Esophagus squamous epithelium (tissue), 5 donors: ENCODE measurements at places on chromosomes 5 and 9.

- DNase-seq = no peak
Measured at GRCh38 chr9:121633736-121634135, 17.7 kb upstream of the DAB2IP start.

DNA sequence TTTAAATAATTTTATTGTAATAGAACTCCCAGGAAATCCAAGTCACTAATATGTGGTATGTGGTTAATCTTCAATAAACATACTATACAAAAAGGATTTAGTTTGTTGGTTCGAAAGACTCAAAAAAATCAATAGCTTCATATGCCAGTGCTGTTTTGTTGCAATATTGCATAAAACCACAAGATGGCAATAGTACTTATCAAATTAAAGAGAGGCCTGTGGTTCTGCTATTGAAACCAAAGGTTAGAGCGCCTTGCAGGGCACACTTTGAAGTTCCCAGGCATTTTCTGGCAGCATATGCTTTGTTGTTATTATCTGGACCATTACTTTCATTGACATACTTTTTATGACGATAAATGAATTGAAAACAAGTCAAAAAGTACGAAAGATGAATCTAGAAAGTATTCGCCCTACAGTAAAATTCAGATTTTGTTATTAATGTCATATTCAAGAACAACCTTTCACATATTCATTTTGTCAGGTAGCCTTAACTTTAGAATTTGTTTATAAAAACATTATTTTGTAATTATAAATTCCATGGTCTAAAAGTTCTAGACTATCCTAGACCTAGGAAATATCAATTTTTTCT lies 316.3 kb downstream of the MCTP1 start:
- DNase-seq = no peak

DNA sequence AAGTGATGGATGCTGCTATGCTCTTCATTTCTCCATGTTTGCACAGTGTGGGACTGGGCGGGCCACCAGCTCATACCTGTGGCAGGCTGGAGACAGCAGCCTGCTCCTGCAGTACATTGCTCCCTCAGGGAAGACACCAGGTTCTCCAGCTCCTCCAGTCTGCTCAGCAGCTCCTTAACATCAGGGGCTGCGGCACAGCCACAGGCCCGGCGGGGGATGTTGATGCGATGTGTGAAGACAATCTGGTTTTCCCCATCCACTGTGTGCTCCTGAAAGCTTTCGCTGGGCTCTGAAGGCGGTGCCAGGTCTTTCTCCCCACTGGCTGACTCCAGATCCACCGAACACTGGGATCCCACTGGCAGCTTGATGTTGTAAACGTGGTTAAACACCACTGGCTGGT lies 27.5 kb downstream of the TNC start:
- DNase-seq = no peak

- DNase-seq = no peak
Measured at GRCh38 chr5:165188556-165189175, 1683.2 kb downstream of the MAT2B start.

GRCh38 chr5:150026682-150027172 lies 26.2 kb downstream of the HMGXB3 start:
- no peak for DNase-seq

GRCh38 chr9:88975966-88976889 lies 15.0 kb upstream of the S1PR3 start:
- DNase-seq = no peak

- DNase-seq = no peak
Measured at GRCh38 chr5:82664732-82665131, 386.6 kb upstream of the RPS23 start.

GRCh38 chr9:124290053-124290591 lies 32.4 kb downstream of the NEK6 start:
- DNase-seq = no peak
